ENCODE measurements at places on chromosomes 2 and 18.

GRCh38 chr2:144496092-144496976, 23.6 kb downstream of the ZEB2 start:
- H3K36me3 ChIP-seq = no peaks in the 10 kb centered on the region
- peaks cover 24% of the 10 kb centered on the region for H3K4me1 ChIP-seq
- peak overlapping the region; percentile 6 for H3K27ac ChIP-seq
- H3K4me3 ChIP-seq = no peak overlapping the region
- no peak for DNase-seq

DNA sequence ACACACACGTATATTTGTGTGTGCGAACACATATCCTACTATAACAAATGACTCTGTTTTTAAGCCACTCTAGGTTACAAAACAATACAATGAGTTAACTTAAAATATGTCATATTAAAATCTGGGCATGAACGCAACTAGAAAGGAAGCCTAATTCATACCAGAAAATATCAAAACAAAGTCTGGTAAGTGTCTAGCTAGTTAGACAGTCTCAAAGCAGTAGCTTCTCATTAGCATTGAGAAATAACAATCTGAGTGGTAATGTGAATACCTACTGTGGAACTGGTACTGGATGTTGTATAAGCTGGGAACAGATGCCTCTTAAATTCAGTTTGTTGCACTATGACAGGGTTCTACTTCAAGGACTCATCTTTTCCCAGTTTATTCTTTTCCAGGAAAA, 32.5 kb upstream of the WIPF1 start:
- no peak for DNase-seq
- H3K27ac ChIP-seq = no peak overlapping the region
- no peaks in the 10 kb centered on the region for H3K4me1 ChIP-seq
- no peaks in the 10 kb centered on the region for H3K27me3 ChIP-seq
- no peak overlapping the region for H3K4me3 ChIP-seq

DNA sequence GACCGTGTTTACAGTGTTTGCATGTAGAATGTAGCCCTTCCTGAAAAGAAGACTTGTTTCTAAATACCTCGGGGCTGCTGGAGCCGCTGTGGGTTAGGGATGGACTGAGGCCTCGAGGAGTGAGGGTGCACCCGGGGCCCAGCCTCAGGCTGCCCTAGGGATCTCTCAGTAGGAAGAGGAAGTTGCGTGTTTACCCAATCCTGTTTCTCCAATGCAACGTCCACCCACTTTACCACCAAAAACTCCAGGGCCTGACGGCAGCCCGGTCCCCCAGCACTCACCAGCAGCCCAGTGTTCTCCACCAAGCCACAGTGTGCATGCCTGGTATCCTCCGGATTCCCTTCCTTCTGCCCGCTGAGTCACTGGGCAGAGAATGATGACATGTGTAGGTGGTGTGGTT, 255.8 kb downstream of the GLI2 start:
- no peak overlapping the region for H3K27ac ChIP-seq
- DNase-seq = no peak
- no peaks in the 10 kb centered on the region for H3K4me1 ChIP-seq
- H3K4me3 ChIP-seq = no peak overlapping the region

DNA sequence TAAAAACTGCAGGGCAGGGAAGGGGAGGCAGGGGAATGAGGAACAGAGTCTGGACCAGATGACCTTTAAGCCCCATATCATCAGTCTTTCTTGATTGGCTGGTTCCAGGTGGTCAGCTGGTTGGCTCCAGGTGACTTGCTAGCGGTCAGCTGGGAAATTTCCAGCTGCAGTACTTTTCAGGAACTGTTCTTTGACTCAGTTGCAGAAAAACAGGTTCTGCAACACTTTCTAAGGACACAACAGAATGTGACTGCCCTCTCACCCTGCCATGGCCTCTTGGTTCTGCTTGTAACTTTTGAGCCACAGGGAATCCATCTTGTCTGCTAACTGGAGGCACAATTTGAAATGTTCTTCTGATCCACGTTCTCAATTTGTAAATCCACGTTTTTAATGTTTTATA, 278.3 kb upstream of the LRATD1 start:
- no peaks in the 10 kb centered on the region for H3K36me3 ChIP-seq
- H3K27ac ChIP-seq = no peak overlapping the region
- DNase-seq = no peak
- H3K27me3 ChIP-seq = no peaks in the 10 kb centered on the region

DNA sequence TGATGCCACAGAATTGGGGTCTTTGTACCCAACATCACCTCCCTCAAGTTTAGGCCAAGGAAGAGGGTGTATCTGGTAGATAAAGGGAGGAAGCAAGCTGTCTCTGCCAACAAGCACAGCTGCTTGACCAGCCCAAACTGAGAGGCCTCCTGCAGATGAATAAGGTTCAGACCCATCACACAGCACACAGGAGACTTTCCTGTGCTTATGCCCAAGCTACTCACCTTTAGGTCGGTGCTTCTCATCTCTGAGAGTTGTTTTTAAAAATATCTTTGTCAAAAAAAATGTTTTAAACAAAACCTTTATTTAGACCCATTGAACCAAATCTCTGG, 24.7 kb upstream of the SP3 start:
- H3K27me3 ChIP-seq = no peaks in the 10 kb centered on the region
- H3K36me3 ChIP-seq = no peaks in the 10 kb centered on the region
- H3K4me3 ChIP-seq = no peak overlapping the region

GRCh38 chr2:31163011-31163539, 24.8 kb upstream of the GALNT14 start:
- no peak for DNase-seq
- no peak overlapping the region for H3K27ac ChIP-seq
- no peaks in the 10 kb centered on the region for H3K4me1 ChIP-seq

DNA sequence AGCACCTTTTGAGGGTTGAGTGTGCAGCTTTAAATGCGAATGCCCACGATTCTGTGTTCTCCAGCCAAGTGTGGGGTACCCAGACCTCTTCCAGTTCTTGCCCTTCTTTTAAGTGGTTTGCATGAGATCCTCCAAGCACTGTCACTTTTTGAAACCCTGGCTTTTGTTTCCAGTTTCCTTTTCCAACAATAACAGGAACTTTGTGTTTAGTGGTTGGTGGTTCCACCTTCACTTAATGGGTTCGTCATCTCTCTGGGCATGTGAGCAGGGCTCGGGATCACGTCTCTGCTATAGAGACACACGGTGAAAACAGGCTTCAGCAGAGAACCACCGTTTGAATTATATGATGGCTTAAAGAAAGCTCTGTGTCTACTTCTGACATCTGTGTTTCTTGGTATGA, 197.6 kb downstream of the LDLRAD4 start:
- peaks cover 37% of the 10 kb centered on the region for H3K4me1 ChIP-seq
- H3K36me3 ChIP-seq = no peaks in the 10 kb centered on the region
- no peak for DNase-seq
- no peaks in the 10 kb centered on the region for H3K27me3 ChIP-seq

- no peaks in the 10 kb centered on the region for H3K36me3 ChIP-seq
- H3K27ac ChIP-seq = no peak overlapping the region
- no peaks in the 10 kb centered on the region for H3K4me1 ChIP-seq
- no peak overlapping the region for H3K4me3 ChIP-seq
- no peak for DNase-seq
- H3K27me3 ChIP-seq = no peaks in the 10 kb centered on the region
Measured at GRCh38 chr2:136207665-136208064, 89.7 kb upstream of the CXCR4 start.

- H3K4me3 ChIP-seq = no peak overlapping the region
- peaks cover 11% of the 10 kb centered on the region for H3K4me1 ChIP-seq
- H3K27me3 ChIP-seq = no peaks in the 10 kb centered on the region
- no peaks in the 10 kb centered on the region for H3K36me3 ChIP-seq
Measured at GRCh38 chr2:235005603-235006259, 53.9 kb downstream of the SH3BP4 start.

DNA sequence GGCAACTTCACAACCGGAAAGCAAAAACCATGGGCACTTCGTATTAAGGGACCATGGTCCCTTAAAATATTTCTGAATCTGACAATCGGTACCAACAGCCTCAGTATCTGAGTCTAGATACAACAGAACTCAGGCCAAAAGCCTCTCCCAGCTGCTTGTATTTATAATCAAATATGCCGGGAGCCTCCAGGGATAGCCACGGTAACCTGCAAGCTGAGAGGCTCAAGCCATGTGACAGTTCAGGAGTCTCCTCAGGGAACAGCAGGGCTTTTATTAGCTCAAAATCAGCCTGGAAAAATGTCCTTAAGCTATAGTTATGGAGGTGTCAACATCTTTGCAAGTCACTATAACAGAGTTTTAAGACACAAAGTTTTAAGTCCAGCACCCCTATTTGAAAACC, 352.8 kb upstream of the GYPC start:
- H3K27ac ChIP-seq = no peak overlapping the region
- no peaks in the 10 kb centered on the region for H3K4me1 ChIP-seq

- no peaks in the 10 kb centered on the region for H3K4me1 ChIP-seq
- no peak overlapping the region for H3K27ac ChIP-seq
- no peak for DNase-seq
- no peaks in the 10 kb centered on the region for H3K27me3 ChIP-seq
- no peaks in the 10 kb centered on the region for H3K36me3 ChIP-seq
Measured at GRCh38 chr2:118348380-118349034, 260.2 kb downstream of the INSIG2 start.

GRCh38 chr2:190069936-190070696, 7.6 kb upstream of the MSTN start:
- H3K4me1 ChIP-seq = peaks cover 9% of the 10 kb centered on the region
- DNase-seq = no peak
- H3K4me3 ChIP-seq = no peak overlapping the region
- H3K27ac ChIP-seq = no peak overlapping the region

DNA sequence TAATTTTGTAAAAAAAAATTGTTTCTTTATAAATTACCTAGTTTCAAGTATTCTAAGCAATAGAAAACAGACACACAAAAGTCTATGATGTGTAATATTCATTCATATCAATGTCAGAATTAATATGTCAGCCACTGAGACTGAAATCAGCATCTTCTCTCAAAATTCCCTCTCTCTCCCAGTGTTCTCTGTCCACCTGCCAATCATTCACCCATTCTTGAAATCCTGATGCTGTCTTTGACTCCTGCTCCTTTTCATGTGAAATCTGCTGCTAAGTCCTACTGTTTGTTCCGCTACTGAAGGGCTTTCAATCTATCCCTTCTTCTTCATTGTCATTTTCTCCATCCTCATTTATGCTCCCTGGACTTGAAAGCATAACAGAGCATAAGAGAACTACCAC, 257.9 kb downstream of the SATB2 start:
- H3K4me3 ChIP-seq = no peak overlapping the region
- H3K36me3 ChIP-seq = no peaks in the 10 kb centered on the region
- DNase-seq = no peak
- no peaks in the 10 kb centered on the region for H3K4me1 ChIP-seq

DNA sequence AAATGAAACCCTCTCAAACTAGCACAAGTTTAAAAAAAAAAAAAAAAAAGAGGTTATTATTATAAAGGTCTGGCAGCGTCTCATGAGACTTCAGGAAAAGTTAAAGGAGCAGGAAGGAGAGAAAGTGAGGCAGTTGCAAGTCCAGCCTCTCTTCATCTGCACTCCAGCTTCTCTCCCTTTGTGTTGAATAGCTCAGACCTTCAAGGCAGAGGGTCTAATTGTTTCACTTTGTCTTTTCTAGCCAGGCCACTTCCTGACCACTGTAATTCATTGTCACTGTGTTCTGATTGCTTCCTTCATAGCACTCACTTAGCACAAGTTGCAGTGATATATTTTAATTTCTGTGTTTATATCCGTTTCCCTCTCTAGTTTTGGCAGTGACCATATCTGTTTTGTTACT, 99.9 kb downstream of the SPATS2L start:
- DNase-seq = no peak
- no peak overlapping the region for H3K4me3 ChIP-seq
- H3K36me3 ChIP-seq = peaks cover 4% of the 10 kb centered on the region
- peaks cover 29% of the 10 kb centered on the region for H3K4me1 ChIP-seq
- no peaks in the 10 kb centered on the region for H3K27me3 ChIP-seq

GRCh38 chr2:47127862-47128543, 27.1 kb downstream of the STPG4 start:
- H3K36me3 ChIP-seq = no peaks in the 10 kb centered on the region
- DNase-seq = no peak
- no peaks in the 10 kb centered on the region for H3K27me3 ChIP-seq
- H3K27ac ChIP-seq = no peak overlapping the region

GRCh38 chr18:43932140-43932539, 654.9 kb upstream of the SYT4 start:
- H3K4me3 ChIP-seq = no peak overlapping the region
- H3K27me3 ChIP-seq = no peaks in the 10 kb centered on the region
- H3K4me1 ChIP-seq = no peaks in the 10 kb centered on the region
- no peak overlapping the region for H3K27ac ChIP-seq
- no peaks in the 10 kb centered on the region for H3K36me3 ChIP-seq
- no peak for DNase-seq

DNA sequence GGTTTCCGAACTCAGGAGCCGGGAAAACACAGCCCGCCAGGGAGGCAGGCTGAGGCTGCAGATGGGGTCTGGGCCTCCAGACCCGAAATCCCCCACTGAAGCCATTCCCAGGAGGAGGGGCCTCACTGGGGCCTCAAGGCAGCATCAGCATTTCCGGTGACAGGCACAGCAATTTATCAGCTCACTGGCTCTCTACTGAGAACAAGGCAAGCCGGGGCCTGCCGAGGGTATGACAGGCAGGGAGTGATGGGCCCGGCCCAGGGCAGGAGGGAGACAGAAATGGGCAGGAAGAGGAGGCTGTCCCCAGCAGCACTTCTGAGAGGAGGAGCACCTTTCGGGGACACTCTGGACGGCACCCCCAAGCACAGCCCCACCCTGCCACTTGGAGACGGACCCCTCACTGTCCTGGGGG, 12.5 kb downstream of the SDC1 start:
- H3K27ac ChIP-seq = no peak overlapping the region
- H3K36me3 ChIP-seq = no peaks in the 10 kb centered on the region
- no peak overlapping the region for H3K4me3 ChIP-seq
- DNase-seq = no peak
- H3K27me3 ChIP-seq = no peaks in the 10 kb centered on the region
- no peaks in the 10 kb centered on the region for H3K4me1 ChIP-seq

- DNase-seq = peak; percentile 64
- H3K27ac ChIP-seq = no peak overlapping the region
Measured at GRCh38 chr2:217652761-217653639, 349.8 kb downstream of the TNS1 start.

DNA sequence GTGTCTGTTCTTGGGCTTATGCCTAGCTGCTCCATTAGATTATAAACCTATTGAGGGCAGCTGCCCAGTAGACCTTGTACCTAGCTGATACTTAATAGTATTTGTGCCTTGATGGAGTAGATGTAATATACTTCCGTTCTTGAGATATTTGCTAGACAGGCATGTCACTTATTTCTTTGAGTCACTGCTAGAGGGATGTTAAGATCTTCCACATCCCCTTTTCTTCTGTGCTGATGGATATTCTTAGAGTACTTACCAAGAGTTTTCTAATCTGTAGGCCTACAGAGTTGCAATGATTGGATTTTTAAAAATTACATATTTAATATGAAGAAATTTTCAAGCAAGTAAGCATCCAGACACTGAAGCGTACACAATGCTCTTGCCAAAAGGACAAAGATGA, 226.7 kb downstream of the TPGS2 start:
- H3K27me3 ChIP-seq = no peaks in the 10 kb centered on the region
- DNase-seq = no peak
- no peak overlapping the region for H3K27ac ChIP-seq

Data from psoas muscle (tissue), 8 donors.